ENCODE measurements at places on chromosomes 13 and 19. TPM values are rescaled to one million over a fixed set of nuclear protein-coding genes. Genes with fewer than 3 reads are reported as not detected.

DNA sequence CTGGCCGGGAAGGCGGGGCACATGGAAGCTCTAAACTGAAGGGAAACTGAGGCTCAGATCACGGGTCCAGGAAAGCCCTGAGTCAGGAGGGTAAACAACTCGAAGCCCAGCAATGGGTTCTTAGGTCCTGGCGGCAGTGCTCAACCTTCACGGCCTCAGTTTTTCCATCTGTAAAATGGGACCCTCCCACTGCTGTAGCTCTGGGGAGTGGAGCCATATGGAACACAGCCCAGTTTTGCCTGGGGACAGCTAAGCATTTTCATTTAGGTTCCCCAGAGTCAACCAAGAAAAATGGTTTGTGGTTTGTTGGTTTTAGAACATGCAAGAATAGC is 30.4 kb downstream of the CEBPG start:
- DNase-seq, result no peak

DNA sequence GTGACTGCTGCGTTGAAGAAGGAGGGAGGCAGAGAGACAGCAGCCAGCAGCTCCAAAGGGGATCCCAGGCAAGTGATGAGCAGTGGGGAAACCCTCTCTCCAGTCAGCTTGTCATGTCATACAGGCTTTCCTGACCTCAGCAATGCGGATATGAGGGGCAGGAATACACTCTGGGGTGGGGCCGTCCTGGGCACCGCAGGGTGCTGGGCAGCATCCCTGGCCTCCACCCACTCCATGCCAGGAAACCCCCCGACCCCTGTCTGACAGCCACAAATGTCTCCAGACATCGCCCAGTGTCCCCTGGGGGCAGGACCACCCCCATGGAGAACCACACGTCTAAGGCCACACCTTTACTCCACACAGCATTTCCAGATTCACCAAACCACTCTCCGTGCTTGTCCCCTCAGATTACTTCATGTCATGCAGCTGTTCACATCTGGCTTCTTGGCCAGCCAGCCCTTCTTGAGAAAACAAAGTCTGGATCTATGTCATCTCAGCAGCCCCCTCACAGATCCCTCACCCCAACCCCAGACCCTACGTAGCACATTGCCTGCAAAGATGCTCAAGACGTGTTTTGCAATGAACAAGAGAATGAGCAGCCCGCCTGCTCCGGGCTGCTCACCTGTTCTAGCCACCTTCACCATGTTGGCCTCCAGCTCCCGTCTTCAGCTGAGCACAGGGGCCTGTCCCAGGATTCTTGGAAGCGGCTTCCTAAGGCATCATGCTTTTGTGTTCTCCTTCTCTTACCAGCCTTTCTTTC is 46.5 kb downstream of the RFX2 start:
- DNase-seq, result no peak

GRCh38 chr13:107942030-107942617 is 273.2 kb downstream of the LIG4 start:
- DNase-seq, result no peak

DNA sequence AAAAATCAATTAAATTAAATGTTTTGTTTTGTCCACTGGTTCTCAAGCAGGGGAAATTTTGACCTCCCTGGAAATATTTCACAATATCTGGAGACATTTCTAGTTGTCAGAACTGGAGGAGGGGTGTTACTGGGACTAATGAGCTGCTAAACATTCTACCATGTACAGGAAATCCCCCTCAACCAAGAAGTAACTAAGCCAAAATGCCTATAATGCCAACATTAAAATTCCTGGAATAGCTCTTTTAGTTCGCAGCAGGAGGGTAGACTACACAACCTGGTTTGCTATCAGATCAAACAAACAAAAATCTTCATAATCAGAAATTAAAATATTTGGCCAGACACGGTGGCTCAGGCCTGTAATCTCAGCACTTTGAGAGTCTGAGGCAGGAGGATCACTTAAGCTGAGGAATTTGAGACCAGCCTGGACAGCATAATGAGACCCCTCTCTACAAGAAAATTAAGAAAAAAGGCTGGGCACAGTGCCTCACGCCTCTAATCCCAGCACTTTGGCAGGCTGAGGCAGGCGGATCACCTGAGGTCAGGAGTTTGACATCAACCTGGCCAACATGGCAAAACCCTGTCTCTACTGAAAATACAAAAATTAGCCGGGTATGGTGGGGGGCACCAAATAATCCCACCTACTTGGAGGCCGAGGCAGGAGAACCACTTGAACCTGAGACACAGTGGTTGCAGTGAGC is 13.7 kb upstream of the SMARCA4 start:
- no peak for DNase-seq

DNA sequence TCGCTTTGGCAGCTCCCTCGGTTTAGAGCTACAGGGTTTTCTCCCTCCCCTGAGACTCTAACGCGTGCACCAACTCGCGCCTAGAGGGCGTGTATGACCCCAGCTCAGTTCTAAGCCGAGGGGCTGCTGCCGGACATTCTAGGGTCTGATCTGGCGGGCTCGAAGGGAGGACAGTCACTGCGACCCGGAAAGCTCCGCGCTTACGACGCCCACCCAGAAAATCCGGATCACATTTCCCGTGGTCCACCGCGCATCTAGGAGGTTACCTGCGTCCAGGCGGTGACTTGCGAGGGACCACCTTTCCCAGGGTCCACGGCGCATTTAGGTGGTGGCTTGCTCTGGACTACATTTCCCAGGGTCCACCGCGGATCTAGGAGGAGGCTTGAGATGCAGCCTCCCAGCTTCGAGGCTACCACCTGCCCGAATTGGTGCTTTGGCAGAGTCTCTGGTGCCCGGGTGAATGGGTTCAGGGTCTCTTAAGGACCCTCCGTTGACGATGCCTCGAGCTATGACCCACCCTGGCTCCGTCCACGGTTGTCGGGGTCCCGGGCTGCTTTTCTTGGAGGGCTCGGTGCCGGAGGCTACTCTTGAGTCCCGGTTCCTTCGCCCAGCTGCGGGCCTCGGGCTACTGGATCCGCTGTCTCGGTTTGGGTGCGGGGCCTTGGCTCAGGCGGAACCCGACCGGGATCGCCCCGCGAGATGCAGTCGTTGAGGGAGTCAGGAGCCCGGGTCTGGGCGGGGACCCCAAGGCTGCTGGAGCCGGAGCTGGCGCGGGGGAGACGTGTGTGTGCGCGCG is 30.5 kb downstream of the ZNF146 start:
- peak; percentile 94 for DNase-seq

DNA sequence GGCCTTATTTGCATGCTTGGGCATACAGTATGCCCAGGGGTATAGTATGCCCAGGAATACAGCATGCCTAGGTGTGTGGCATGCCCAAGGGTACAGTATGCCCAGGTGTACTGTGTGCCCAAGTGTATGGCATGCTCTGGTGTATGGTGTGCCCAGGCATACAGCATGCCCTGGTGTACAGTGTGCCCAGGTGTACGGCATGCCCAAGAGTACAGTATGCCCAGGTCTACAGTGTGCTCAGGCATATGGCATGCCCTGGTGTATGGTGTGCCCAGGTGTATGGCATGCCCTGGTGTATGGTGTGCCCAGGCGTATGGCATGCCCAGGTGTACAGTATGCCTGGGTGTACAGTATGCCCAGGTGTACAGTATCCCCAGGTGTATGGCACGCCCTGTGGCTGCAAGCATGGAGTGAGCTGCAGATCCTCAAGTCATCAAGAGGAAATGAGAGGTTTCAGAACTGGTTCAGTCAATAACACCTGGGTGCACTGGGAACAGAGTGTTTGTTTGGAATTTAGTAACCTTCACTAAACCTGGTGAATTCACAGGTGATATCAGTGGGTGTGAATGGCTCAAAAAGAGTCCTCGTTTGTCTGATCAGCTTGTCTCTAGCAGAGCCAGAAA is 7.8 kb upstream of the C13orf42 start:
- no peak for DNase-seq

DNA sequence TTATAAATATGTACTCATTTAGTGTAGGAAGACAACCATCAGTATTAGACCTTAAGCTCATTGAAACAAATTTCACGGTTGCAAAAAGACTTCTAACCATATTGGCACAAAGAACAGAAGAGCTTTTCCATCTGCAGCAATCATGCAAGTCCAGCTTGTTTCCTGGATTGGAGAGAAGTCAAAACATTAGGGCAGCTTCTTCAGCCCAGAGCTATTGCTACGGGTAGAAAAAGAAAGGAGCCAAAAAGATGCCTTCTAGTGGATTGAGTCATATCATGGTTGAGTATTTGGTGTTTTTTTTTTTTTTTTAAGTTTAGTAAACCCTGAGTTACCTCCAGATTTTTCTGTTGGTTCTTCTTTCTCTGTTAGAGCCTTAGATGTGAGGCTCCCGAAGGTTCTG is 99.8 kb downstream of the WDFY2 start:
- no peak for DNase-seq

GRCh38 chr13:35995136-35995535 is 136.0 kb downstream of the DCLK1 start:
- no peak for DNase-seq

GRCh38 chr19:45764475-45764874 is 4.6 kb downstream of the SIX5 start:
- no peak for DNase-seq

GRCh38 chr19:19602713-19603324 is 15.7 kb downstream of the PBX4 start:
- no peak for DNase-seq

GRCh38 chr13:34006011-34006410 is 188.1 kb downstream of the RFC3 start:
- no peak for DNase-seq

GRCh38 chr13:41179593-41180250 is 14.6 kb downstream of the KBTBD7 start:
- DNase-seq, result no peak

DNA sequence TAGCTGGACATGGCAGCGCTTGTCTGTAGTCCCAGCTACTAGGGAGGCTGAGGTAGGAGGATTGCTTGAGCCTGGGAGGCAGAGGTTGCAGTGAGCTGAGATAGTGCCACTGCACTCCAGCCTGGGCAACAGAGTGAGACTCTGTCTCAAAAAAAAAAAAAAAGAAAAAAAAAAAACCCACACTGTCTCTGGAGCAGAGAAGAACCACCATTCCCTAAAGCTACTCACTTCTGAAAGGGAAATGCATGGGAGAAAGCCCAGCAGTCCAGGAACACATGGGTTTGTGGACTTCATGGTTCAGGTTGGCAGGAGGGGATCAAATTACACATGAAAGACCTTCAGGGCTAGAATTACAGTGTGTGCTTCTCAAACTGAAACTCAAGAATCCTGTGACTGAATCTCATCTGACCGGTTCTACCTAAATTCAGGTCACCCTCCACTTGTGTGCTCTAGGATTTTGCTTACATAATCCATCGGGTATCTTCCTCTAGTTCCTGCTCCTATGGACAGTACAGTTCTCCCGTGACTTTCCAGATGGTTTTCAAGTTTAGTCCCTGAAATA is 30.2 kb upstream of the CPB2 start:
- DNase-seq, result peak; percentile 48

DNA sequence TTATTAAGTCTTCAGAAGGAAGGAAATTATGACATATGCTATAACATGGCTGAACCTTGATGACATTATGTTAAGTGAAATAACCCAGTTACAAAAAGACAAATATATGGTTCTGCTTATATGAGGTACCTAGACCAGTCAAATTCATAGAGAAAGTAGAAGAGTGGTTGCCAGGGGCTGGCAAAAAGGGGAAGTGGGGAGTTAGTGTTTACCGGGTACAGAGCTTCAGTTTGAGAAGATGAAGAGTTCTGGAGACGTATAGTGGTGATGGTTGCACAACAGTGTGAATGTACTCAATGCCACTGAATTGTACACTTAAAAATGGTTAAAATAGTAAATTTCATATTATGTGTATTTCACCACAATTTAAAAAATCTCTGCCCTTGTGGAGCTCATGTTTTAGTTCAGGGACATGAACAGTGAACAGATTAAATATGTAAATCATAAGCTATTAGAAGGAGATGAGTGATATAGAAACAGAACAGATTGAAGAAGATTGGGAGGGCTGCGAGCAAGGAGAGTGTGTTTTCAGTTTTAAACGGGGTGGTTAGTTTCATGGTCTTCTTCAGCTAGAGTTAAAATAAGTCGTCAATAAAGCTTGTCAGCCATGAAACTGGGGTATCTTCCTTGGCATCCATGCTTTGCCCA is 355.2 kb downstream of the KCNRG start:
- no peak for DNase-seq

- DNase-seq, result no peak
Measured at GRCh38 chr13:38429916-38430315, 80.3 kb downstream of the UFM1 start.

- no peak for DNase-seq
Measured at GRCh38 chr13:39820606-39821005, 165.1 kb downstream of the COG6 start.

- no peak for DNase-seq
Measured at GRCh38 chr13:33624740-33625139, 193.2 kb upstream of the RFC3 start.

DNA sequence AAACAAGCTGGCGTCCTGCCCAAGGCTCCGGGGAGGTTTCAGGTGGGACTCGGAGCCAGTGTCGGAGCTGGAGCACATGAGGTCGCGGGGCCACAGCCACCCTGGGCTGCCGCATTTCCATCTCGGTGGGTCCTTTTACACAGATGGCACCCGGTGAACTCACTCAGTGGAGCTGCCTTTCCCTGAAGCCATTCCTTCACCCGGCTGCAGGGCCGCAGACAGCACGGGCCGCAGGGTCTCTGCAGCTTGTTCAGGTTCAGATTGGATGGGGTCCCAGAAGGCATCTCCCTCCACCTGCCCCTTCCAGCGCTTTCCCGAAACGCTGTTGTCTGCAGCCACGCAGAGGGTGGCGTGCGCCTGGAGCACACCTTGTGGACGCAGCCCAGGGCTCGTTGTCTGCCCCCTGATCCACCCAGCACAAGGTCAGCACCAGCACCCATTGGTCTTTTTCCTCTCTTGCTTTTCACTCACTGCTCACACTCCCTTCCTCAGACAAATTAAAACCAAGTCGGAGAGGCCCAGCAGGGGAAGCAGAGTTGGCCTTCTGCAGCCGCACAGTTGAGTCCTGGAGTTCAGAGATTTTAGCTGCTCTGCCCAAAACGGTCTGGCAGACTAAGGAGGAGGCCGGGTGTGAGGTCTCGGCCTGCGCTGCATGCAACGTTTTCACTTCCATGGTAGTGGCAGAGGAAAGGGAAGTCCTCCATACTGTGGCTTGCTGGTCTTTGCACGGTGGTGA is 18.1 kb downstream of the MCF2L start:
- no peak for DNase-seq

- peak; percentile 83 for DNase-seq
Measured at GRCh38 chr13:24148414-24149235, 11.9 kb upstream of the SPATA13 start.

YJEFN3 gene
- total RNA-seq, result 16.6 TPM

RNF17 gene
- total RNA-seq, result not detected

ZFP14 gene
- 4.0 TPM for total RNA-seq

Measured in H9 (cell line).